ENCODE measurements at places on chromosomes 11 and 22.

- DNase-seq, result no peak
Measured at GRCh38 chr11:126647735-126648134, 292.2 kb downstream of the ST3GAL4 start.

GRCh38 chr22:47148956-47149728 is 386.7 kb downstream of the TBC1D22A start:
- no peak for DNase-seq

DNA sequence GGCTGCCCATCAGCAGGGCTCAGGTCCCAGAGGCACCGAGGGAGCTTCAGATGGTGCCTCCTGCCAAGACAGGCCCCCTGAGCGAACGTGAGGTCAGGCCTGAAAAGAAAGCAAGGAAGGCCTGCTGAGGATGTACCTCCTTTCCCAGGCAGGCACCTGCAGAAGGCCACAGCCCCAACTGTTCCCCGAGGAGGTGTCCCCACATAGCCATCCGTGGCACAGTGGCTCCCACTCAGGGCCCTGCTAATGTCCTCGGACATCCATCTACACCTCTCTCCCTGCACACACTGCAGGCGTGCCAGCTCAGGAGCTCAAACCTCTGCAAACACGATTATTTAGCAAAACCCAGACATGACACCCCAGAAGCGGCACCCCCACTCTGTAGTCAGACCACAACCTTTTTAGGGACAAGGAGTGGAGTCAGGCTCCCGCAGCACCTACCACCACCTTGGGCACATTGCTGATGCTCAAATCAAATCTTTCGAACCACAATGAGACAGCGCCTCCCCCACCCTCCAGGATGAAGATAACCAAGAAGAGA is 36.9 kb downstream of the SHANK2 start:
- DNase-seq, result no peak

GRCh38 chr11:68550485-68550817 is 89.9 kb downstream of the PPP6R3 start:
- peak; percentile 29 for DNase-seq
